ENCODE measurements at places on chromosomes 6 and 20.

- no peak for DNase-seq
These were observed 223.5 kb upstream of the PCSK2 start for GRCh38 chr20:17003170-17003870.

DNA sequence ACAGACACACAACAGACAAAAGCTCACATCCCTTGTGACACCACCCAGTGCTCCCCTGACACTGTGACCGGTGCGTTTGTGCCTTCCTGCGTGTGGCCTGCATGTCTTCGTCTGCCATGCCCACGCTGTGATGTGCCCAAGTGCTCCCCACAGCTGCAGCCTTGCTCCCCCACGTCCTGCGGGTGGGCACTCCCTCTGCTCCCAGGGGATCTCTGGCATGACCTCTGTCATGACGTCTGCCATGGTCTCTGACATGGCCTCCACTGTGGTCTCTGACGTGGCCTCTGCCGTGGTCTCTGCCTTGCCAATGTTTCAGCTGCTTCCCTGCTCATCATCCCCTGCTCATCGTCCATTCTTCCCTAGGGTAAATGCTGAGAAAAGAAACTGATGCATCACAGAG lies 200.9 kb downstream of the DLL1 start:
- DNase-seq = no peak

DNA sequence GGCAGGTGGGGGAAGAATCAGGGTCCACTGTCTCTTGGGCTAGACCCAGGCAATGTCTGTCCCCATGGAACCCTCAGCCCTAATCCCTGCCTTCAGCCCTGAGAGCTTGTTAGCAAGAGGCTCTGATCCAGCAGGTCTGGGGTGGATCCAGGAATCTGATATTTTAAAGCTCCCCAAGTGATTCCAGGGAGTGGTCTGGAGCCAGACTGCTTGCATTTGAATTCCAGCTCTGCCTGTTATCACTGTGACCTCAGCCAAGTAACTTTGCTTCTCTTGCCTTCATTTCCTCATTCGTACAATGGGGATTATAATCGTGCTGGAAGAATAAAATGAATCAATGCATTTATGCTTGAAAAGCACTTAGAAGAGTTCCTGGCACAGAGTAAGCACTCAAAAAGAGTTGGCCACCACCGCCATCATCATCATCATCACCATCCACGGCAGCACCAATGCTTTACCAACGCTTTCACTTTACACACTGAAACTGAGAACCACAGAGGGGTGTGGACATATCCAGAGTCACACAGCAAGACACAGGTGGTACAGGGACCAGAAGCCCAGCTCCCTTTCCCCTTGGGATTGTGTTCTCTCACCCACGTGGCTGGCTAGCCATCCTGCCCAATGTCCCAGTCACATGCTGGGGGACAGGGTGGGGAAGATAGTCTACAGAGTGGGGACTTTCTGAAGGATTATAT lies 75.7 kb upstream of the RALY start:
- no peak for DNase-seq

DNA sequence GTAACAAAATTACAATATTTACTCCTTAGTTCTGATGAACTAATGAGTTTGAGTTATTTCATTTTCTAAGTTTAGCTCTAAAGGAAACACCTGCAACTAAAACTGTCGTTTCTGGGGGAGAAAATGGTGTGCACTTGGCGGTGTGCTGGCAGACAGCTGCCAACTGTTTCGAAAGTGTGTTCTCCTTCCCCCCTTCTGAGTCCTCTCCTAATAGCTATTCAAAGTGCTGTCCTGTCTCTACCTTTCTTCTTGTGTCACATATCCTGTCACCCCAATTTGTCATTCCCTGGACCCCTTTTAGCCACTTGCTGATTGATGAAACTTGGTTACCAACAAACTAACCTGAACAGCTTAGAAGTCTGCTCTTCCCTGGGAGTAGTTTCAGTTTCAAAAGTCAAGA lies 4.9 kb upstream of the UBE2J1 start:
- DNase-seq = no peak

DNA sequence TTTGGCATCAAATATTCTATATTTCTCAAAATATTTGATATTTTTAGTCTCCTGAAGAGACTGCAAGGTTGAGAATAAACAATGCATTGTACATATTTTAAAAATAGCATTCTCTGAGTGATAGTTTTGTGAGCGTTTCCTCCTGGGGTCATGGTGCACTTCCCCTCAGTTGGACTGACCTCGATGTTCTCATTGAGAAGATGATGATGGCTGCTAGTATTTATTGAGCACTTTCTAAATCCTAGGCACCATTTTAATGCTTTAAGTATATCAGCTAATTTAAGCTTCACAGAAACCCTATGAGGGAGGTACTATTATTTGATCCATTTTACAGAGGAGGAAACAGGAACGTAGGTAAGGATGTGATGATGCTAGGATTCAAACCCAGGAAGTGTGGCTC lies 18.2 kb downstream of the DSE start:
- DNase-seq = no peak

DNA sequence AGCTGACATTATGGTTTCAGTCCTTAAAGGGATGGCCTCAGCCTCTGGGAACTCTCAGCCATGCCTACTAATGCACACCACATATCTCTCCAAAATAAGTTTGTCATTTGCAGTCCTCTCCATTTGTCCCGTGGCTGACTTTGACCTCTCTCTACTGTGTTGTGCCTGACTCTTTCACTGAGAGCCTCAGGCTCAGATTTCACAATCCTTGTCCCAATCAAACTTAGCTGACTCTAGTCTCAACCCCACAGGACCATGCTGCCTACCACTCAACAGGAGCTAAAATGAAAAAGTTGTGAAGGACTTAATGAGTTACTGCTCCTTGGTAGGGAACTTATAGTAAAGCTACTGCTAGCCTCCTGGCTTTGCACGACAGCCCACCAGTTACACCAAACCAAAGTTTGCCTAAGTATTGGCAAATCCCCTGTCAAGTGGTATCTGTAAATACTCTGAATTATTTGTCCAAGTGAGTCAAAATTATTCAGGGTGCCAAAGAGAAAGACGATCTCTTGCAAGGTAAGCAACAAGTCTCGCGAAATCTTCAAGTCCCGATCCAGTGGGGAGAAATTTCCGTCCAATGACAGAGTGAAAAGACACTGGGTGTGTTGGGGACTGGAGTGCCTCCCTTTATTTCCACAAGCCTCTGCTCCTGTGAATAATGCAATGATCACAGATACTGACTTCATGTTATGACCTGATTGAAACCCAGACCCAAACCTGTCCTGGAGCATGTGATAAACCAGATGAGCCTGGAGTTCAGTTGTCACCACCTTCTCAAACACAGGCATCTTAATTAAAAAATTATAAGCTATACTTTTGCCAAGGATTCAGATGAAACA lies 124.4 kb upstream of the FOXQ1 start:
- no peak for DNase-seq

- DNase-seq = no peak
These were observed 510.7 kb upstream of the ZNF337 start for GRCh38 chr20:26207237-26207966.

DNA sequence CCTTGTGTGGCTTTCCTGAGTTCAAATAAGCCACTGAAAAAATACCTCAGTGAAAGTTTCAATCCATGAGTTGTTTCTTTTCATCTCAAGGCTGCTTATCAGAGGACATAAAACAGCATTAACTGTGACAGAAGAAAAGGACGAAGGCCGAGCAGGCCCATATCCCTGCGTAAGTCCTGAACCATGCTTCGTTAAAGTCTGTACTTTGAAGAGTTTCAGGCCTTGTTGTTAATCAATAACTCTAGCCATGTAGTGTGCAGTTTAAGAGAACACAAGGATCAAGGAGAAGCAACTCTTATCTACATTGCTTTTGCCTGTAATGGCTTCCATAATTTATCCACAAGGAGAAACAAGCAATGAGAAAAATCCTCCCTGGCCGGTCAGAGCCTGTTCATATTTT lies 165.4 kb downstream of the UST start:
- no peak for DNase-seq

DNA sequence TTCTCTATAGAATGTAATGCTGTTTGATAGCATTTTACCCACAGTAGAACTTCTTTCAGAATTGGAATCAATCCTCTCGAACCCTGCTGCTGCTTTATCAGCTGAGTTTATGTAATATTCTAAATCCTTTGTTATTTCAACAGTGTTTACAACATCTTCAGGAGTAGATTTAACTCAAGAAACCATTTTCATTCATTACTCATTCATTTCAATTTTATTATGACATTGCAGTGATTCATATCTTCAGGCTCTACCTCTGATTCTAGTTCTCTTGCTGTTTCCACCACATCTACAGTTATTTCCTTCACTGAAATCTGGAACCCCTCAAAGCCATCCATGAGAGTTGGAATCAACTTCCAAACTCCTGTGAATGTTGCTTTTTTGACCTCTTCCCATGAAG lies 93.7 kb downstream of the ZFAND3 start:
- DNase-seq = no peak

DNA sequence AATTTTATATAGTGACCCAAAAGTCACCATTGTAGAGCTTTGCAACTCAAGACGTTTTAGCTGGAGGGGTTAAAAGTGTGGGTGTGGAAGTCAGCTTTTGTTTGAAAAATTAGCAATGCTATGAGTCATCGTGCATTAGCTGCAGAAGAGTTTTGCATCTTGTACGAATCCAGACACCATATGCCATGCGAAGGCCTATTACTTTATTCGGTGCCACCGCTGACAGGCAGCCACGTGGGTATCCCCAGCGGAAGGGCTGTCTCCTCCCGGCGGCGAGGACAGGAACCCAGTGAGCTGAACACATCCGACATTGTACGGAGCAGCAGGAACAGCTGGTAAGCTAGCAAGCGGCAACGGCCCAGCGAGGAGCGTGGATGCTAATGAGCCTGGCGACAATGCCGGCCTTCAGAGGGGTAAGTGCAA lies 84.4 kb downstream of the INSM1 start:
- no peak for DNase-seq

DNA sequence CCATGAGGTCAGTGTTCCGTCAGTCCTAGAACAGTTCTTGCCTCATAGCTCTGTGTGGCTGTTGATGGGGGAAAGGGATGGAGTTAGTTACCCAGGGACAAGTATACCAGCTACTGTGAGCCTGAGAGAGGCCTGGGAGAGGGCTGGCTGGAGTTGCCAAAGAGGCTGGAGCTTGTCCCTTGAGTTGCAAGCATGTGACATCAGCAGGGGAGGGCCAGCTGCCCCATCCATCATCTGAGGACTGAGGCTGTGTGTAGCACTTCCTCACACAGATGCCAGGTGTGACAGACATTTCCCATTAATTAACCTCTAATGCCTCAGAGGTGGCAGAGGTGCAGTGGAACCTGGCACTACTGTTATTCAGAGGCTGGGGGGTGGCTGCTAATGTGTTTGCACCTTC lies 131.6 kb downstream of the PHACTR3 start:
- no peak for DNase-seq

DNA sequence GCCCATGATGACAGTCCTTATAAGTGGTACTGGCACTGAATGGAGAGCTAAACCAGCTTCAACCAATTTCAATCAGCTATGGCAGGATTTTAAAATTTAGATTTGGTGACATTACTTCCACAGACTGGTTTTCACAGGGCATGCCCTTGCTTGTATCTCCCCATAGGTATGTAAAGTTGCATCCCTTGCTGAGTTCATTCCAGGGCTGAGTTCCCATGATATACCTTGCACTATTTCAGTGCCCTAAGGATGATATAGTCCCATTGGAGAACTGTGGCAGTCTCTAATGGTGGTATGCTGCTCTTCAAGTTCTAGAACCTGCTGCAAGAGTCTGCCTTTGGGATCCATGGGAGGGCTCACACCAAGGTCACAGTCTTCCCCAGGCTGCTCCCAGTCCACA lies 232.7 kb upstream of the MOCS1 start:
- no peak for DNase-seq

DNA sequence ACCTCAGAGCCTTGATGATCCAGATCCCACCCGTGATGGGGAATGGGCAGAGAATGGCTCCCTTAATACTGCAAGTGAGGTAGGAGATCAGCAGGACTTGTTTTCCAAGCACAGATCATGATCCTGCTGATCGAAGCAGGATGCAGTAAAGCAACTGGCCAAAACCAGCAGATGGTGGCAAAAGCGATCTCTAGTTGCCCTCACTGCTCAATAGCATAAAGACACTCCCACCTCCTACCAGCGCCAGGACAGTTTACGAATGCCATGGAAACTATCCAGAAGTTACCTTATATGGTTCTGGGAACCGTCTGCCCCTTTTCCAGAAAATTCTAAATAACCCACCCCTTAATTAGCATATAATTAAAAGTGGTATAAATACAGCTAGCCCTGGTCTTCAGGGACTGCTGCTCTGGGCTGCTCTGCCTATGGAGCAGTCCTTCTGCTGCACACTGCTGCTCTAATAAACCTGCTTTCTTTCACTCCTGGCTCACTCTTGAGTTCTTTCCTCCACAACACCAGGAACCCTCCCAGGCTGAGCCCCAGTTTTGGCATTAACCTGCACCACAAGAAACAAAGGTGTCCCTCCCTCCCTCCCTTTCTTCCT lies 415.8 kb downstream of the PREX1 start:
- no peak for DNase-seq

GRCh38 chr20:22060610-22061009 lies 355.1 kb downstream of the PAX1 start:
- no peak for DNase-seq

GRCh38 chr20:18669241-18670019 lies 81.6 kb downstream of the DTD1 start:
- DNase-seq = no peak

GRCh38 chr20:17227219-17227575 lies 357 bp downstream of the PCSK2 start:
- DNase-seq = no peak

GRCh38 chr6:157385482-157385881 lies 4.5 kb downstream of the ZDHHC14 start:
- DNase-seq = no peak

GRCh38 chr6:130680116-130680515 lies 147.1 kb upstream of the SMLR1 start:
- DNase-seq = no peak

- DNase-seq = no peak
These were observed 31.9 kb upstream of the TAB2 start for GRCh38 chr6:149285626-149286025.

GRCh38 chr20:10216146-10216791 lies 2.4 kb upstream of the SNAP25 start:
- DNase-seq = no peak

- DNase-seq = no peak
These were observed 312.7 kb upstream of the JARID2 start for GRCh38 chr6:14933183-14933544.

DNA sequence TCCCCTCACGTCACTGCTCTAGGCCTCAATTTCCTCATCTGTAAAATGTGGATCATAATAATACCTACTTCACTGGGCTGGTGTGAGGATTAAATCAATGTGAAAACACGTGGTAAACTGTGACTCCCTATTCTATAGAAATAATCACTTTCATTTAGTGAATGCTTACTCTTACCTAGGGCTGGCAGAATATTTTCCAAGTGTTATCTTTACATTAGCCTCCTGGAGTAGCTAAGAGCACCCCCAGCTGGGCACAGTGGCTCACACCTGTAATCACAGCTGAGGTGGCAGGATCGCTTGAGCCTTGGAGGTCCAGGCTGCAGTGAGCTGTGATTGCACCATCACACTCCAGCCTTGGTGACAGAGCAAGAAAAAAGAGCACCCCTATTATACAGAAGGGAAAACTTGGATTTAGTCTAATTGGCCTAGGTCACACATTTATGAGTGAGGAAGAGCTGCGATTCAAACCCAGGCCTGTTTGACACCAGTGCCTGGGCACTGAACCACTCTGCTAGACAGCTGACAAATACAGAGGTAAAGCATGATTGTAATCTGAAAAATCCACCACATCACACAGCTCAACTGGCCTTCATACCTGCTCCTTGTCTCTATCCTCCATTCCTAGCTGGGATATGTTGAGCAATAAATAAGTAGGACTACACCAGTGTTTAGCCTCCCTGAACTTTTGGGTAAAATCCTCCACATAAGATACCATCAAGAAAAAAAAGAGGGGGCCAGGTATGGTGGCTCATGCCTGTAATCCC lies 1.4 kb upstream of the SNTA1 start:
- DNase-seq = no peak

Measured in amniotic stem cell (primary cell).